ENCODE measurements at places on chromosomes 1 and 21.

DNA sequence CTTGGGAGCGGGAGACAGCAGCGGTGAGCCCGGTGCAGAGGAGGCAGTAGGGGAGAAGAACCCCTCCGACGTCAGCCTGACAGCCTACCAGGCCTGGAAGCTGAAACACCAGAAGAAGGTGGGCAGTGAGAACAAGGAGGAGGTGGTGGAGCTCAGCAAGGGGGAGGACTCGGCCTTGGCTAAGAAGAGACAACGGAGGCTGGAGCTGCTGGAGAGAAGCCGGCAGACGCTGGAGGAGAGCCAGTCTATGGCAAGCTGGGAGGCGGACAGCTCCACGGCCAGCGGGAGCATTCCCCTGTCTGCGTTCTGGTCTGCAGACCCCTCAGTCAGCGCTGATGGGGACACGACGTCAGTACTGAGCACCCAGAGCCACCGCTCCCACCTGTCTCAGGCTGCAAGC lies 32.9 kb downstream of the STYXL2 start:
- no peak for DNase-seq

- DNase-seq = no peak
Observed at GRCh38 chr1:226309398-226310244, 657 bp upstream of the LIN9 start.

- DNase-seq = no peak
Observed at GRCh38 chr1:29129916-29130315, 6.2 kb upstream of the TMEM200B start.

DNA sequence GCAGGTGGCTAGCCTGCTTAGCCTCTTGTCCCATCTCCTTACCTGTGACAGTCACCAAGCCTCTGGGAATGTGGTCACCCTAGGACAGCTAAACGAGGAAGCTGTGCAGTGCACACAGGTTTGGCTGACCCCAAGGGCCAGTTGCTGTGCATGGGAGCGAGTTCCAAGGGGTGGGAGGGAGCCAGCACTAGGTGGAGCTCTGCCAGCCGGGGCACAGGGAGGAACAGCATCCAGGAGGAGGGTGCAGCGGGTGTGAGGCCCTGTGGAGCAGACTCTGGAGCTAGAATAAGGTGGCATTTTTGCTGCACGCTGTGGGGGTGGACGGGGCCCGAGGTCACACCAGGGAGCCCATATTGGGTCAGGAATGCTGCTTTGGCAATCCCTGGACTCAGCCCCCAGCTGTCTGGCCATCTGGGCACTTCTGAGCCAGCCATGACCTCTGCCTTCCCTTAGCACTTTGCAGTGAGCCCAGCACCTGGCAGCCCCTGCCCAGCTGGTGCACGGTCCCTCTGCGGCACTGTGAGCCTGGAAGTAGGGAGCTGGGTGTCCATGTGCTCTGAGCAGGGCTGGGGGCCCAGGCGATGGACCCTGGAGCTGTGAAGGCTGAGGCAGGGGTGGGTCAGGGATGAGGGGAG lies 8.7 kb downstream of the PDXK start:
- DNase-seq = no peak

DNA sequence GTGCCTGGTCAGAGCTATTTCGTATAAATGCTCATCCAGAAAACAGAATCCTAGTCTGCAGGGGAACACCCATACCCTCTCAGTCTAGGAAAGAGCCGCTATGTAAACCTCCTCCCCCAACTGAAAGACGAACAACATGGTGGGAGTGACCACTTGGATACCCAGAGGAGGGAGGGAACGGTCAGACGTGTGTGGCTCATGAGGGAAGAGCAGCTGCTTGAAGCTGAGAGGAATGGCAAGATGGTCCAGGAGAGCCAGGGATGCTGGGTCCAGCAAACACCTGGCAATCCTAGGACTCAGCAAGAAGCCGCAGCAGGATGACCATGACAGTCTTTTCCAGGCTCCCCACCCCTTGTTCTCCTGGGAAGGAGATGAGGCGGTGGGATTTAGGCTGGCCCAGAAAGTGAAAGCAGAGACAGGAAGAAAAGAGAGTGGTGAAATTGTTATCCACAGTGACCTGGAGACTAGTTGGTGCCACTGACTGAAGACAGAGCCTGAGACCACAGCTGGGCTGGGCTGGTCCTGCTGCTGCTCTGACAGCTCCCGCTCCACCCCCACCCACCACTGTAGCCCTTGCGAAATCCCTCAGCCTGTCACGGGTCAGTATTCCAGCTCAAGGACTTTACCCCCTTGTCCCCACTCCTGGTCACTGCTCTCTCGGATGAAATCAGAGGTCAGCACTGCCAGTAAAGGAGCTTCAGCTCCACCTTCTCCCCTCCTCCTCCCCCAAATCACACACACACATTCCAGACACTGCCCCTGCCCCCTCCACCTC lies 3.6 kb downstream of the CERS2 start:
- no peak for DNase-seq

GRCh38 chr1:203656796-203657747 lies 30.4 kb downstream of the ATP2B4 start:
- no peak for DNase-seq

GRCh38 chr1:153963850-153964331 lies 554 bp upstream of the SLC39A1 start:
- DNase-seq = no peak

GRCh38 chr1:30672661-30673060 lies 50.7 kb downstream of the MATN1 start:
- DNase-seq = no peak

DNA sequence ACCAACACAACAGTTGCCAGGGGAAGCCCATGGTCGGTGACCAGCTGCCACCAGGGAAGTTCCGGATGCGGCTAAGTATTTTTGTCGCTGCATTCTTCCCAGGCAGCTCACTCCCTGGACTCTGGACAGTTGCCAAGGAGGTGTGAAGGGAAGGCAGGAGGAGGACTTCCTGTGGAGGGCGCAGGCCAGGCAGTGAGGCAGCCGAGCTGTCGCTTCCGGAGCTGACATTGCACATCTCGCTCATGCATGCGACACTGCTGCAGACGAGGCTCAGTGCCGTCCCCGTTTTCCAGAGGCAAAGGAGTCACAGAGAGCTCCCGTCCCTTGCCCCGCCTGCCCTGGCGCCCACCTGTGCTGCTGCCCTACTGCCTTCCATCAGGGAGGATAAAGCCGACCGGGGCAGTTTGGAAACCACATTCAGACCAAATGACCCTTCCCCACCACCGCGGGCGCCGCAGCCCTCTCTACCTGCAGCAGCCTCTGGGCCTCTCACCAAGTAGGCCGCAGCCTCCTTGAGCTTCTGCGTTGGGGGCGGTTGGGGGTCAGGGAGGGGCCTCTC lies 81.4 kb downstream of the NENF start:
- no peak for DNase-seq

DNA sequence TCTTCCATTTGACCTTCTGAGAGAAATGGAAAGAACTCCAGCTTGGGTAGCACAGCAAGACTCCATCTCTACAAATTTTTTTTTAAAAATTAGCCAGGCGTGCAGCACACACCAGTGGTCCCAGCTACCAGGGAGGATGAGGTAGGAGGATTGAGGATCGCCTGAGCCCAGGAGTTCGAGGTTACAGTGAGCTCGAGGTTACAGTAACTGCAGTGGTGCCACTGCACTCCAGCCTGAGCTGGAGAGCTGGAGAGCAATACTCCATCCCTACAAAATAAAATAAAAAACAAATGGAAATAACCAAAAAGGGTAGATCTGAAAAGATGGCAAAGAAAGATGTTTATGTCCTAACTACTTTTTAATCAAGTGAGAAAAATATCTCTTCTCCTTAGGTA lies 14.5 kb downstream of the POGZ start:
- DNase-seq = no peak

DNA sequence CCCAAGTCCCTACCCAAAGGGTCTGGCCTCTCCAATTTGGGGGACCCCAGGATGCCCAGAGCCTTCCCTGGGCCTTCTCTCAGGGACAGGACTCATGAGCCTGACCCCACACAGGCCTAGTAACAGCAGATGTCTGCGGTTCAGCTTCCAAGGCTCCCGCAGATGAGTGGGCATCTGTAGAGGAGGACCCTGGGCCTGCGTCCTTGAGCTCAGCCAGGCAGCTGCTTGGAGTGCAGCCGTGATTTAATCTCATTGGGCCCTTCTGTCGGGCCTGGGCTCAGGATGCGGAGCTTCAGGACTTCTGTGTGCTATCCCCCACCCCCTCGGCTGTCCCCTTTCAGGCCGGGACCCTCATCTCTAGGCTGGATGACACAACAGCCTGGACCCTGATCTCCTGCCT lies 35.4 kb downstream of the IGSF21 start:
- DNase-seq = no peak

DNA sequence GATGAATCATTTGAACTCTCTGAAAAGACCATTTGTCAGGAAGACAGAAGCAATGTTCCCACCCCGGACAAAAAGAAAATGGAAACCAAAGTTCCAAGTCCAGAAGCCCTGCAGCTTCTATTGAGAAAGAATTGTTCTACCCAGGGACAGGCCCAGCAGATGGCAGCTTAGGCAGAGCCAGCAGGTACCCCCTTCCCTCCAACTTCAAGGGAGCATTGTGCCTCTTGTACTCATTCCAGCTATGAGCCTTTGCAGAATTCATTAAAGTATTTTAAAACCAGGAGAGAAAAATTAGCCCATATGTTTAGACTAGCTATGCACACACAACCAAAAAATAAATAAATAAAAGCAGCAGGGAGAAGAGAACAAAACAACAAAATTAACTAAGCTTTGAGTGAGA lies 85.2 kb upstream of the KCND3 start:
- DNase-seq = no peak

Measured in NCI-H2081 treated with DMSO at 0.1 percent for 48 hours (cell line).